Skeletal muscle cell (primary cell): ENCODE measurements at places on chromosomes 5 and 9.
A peak's percentile ranks its signal among the peaks of the same experiment; 100 is the strongest.

DNA sequence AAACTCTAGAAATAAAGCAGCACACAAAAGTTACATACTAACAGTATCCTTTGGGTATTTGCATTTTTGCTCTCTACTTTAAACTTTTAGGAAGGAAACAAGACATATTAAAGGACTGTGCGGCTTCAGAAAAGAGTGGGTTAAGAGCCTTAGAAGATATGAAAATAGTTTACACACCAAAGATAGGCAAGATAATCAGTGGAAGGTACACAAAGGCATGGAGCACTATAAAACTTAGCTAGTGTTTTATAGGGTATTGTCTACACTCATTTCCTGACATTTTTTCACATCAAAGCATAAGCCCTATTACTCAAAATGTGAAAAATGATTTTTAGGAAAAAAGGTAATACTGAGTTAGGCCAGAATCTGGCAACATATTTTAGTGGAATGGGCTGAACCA, 43.7 kb upstream of the APBA1 start:
- DNase-seq, result no peak

GRCh38 chr9:121268598-121268850, 562 bp downstream of the GSN start:
- no peak for DNase-seq

DNA sequence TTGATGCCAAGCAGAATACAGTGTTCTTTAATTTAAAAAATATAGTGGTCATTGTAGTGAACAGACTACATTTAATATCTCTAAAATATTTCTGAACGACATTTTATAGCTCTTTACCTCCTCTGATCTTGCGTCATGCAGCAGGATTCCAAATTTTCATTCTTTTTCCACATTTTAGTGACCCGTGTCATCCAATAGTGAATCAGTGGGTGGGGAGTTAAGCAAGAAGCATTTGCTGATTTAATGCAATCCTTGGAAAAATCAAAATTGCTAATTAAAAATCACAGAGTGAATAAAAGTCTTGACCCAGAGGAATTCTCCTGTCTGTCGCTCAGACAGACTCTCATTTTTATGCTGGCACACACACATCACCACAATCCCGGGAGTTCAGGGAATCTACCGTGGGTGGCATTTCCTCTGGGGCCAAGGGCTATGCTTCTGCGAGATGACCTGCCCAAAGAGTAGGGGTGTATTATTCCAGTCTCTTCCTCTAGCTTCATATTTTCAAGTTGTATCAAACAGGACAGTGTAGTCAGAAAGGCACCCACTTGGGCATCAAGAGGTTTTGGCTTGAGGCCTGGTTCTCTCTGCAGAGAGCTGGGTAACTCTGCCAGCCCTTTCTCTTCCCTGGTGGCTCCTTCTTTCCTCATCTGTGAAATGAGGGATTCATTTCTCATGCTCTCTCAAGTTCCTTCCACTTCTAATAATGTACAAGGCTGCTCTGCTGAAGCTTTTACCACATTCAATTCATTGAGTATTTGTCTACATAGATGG, 24.8 kb upstream of the OTP start:
- no peak for DNase-seq

DNA sequence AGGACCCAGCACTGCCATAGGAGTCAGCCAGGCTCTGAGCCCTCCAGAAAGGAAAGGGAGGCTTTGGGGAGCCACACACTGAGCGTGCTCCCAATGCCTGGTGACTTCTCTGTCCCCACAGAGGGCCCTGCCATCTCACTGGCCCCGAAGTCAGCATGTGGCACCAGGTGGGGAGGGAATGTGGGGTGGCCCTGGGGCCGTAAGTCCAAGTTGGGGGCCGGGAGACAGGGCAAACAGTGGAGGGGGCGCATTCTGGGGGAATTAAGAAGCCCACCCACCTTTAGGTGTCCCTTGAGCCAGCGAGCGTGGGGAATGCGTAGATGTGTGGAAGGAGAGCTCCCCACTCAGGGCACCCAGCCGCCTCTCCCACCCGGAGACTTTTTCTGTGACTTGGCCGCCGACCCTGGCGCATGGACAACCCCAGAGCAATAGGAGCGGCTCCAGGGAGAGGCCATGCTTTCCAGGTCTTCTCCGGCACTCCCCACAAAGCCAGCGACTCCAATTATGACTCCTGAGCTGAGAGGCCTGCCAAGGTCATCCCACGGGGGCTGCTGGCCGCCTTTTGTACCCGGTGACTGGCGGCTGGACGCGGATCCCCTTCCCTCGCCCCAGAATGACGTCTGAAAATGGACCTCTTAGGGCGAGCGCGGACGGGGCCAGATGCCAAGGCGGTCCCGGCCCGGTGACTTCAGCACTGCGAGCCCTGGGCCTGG, 9.8 kb downstream of the IRX1 start:
- no peak for DNase-seq

DNA sequence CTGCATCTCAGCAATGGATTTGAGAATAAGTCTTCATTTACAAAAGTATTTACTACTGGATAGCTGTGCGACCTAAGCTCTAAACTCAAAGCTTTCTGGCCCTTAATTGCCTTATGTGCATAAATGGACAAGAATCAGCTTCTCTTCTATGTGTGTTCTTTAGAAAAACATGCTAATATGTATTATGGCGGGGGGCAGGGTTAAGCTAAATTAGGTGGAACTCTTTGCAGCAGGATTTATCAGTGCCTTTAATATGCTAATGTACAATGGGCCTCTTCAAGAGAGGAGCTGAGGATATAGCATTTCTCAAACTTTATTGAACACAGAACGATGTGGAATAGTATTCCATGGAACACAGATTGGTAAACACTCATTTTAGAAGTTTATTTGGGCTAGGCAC, 10.0 kb upstream of the NIPAL4 start:
- no peak for DNase-seq

GRCh38 chr5:56737002-56737621, 78.2 kb upstream of the MAP3K1 start:
- DNase-seq, result peak; percentile 2

- no peak for DNase-seq
Observed at GRCh38 chr5:25568989-25569625, 924.3 kb upstream of the CDH10 start.

GRCh38 chr5:8457187-8458037, 588.5 kb downstream of the MTRR start:
- DNase-seq, result peak; percentile 96

DNA sequence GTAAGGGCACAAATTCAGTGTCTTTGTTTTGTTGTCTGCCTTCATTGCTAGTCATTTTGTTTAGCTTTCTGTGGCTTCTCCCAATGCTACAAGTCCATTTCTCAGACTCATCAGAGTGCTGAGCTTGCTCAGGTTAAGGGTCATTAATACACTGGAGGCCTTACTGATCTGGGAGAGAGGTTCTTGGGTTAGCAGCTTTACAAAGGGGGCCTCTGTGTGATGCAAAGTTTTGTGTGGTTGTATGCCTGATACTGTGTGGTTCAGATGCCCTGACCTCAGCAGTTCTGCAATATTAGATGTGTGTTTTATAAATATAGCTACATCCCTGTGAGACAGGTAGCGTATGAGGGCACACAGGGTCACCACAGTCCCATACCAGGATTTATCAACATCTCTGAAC, 34.8 kb upstream of the SMARCA2 start:
- DNase-seq, result no peak
